Endodermal cell (in vitro differentiated cells): ENCODE measurements at places on chromosomes 6 and 20.

DNA sequence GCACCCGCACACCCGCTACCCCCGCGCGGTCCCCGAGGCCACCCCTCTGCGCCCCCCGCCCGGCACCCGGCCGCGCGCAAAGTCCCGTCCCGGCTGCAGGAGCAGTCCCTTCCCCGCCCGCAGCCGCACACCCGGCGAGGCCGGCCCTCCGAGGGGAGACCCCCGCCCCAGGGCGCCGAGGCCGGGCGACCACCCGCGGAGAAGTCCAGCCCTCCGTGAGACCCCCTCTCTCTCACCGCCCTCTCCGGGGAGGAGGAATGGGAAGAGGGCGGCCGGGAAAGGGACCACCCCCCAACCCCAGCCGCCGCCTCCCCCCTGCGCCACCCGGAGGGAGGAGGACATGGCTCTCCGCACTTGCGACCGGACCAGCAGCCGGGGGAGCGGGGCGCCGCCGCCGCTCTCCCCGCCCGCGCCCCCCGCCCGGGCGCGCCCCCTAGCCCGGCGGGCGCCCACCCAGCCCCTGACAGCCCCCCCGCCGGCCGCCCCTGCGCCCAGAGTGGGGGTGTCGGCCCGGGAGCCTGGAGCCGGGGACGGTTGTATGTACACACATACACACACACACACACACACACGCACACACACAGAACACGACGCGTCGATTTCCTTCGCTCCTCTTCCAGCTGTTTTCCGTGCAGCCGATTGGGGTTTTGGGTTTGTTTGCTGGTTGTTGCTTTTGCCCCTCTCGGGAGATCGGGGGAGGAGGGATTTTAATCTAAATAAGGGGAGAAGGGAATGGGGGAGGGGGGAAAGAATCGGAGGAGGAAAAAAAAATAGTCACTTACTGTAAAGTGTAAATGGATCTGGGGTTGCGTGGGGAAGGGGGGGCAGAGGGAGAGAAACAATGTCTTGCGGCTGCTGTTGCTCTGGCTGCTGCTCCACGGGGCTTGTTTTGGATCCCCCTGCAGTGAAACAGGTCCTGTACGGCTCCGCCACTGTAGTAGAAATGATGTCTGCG, at the start of gene ATXN1:
ATXN1 (minus strand) TSS at position 945 of the 955 bp plus-strand sequence.
- H3K4me3 ChIP-seq, result peak within 1 kb of the TSS; percentile 91
- H3K27ac ChIP-seq, result no peak within 1 kb of the TSS
- DNase-seq, result peak; percentile 81
- peaks cover 9% of the 10 kb centered on the region for H3K4me1 ChIP-seq
- no peaks in the 10 kb centered on the region for H3K36me3 ChIP-seq

DNA sequence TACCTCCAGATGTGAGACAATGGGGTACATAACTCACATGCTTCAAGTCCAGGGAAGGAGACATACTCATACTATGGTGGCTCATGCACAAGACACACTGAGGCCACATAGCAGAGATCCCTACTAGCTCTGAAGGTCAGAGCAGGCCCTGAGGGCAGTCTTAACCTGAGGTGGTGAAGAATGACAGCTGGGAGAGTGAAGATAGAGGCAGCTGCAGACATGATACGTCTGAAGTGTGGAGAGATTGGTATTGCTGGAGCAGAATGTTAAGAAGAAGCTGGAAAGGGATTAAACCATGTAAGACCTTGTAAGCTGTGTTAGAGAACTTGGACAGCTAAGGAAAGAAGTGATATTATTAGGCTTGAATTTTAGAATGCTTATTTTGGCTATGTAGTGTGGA, 32.9 kb downstream of the PGM3 start:
- no peak overlapping the region for H3K4me3 ChIP-seq
- H3K36me3 ChIP-seq, result peaks cover 83% of the 10 kb centered on the region
- H3K4me1 ChIP-seq, result no peaks in the 10 kb centered on the region
- no peak for DNase-seq
- no peak overlapping the region for H3K27ac ChIP-seq

DNA sequence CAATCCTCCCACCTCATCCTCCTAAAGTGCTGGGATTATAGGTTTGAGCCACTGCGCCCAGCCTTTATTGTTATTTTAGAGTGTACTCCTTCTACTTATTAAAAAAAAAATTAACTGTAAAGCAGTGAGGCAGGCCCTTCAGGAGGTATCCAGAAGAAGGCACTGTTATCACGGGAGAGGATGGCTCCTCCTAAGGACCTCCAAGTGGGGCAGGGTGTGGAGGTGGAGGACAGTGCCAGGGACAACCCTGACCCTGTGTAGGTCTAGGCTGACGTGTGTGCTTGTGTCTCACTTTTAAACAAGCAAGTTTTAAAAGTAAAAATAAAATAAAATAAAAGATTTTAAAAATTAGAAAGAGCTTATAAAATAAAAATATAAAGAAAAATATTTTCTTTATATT, 23.7 kb upstream of the TAF4 start:
- DNase-seq, result no peak
- H3K36me3 ChIP-seq, result no peaks in the 10 kb centered on the region
- no peak overlapping the region for H3K27ac ChIP-seq
- no peaks in the 10 kb centered on the region for H3K27me3 ChIP-seq
- H3K4me1 ChIP-seq, result no peaks in the 10 kb centered on the region

GRCh38 chr20:14245368-14245970, 91.9 kb downstream of the FLRT3 start:
- no peak overlapping the region for H3K4me3 ChIP-seq
- H3K4me1 ChIP-seq, result no peaks in the 10 kb centered on the region
- no peaks in the 10 kb centered on the region for H3K36me3 ChIP-seq
- no peak overlapping the region for H3K27ac ChIP-seq

DNA sequence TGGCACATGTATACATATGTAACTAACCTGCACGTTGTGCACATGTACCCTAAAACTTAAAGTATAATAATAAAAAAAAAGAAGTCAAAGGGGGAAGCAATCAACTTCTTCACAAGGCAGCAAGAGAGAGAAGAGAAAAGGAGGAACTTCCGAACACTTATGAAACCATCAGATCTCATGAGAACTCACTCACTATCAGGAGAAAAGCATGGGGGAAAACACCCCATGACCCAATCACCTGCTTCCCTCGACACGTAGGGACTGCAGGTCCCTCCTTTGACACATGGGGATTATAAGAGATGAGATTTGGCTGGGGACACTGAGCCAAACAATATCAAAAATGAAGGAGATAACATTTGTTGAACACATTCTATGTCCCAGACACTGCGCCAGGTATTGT, 94.8 kb upstream of the PHACTR1 start:
- no peaks in the 10 kb centered on the region for H3K36me3 ChIP-seq
- no peaks in the 10 kb centered on the region for H3K4me1 ChIP-seq
- no peak overlapping the region for H3K4me3 ChIP-seq
- H3K27ac ChIP-seq, result no peak overlapping the region
- no peaks in the 10 kb centered on the region for H3K27me3 ChIP-seq
